Caudate nucleus (tissue), 63 donors: ENCODE measurements at places on chromosomes 7 and 10.
A peak's percentile ranks its signal among the peaks of the same experiment; 100 is the strongest.

GRCh38 chr10:118213436-118213835 lies 128.7 kb downstream of the FAM204A start:
- no peak for DNase-seq

GRCh38 chr10:23534326-23534725 lies 95.5 kb downstream of the OTUD1 start:
- DNase-seq = no peak

DNA sequence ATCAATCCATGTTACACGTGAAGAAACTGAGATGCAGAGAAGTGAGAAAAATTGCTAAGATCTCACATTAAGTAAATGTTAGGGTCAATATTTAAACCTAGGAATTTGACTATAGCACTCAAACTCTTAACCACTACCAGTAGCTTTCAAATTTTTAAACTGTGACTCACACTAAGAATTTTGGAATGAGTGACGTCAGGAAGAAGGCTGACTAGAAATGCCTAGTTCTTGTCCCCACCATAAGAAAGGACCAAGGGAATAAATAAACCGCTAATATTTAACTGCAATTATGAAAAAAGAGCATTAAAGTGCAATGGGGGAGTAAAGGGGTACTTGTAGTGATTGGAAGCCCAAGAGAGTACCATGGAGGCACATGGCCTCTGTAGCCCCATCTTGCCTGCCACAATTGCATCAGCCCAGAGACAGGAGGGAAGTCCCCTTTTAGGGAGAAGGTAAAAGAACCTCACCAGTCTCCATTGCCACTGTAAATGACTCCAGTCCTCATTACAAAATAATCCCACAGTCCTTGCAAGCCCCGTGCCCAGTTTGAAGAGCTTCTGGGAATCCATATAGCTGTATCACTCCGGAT lies 3.5 kb upstream of the AKR1B1 start:
- DNase-seq = no peak

GRCh38 chr7:115748123-115748738 lies 282.3 kb downstream of the TFEC start:
- DNase-seq = no peak

DNA sequence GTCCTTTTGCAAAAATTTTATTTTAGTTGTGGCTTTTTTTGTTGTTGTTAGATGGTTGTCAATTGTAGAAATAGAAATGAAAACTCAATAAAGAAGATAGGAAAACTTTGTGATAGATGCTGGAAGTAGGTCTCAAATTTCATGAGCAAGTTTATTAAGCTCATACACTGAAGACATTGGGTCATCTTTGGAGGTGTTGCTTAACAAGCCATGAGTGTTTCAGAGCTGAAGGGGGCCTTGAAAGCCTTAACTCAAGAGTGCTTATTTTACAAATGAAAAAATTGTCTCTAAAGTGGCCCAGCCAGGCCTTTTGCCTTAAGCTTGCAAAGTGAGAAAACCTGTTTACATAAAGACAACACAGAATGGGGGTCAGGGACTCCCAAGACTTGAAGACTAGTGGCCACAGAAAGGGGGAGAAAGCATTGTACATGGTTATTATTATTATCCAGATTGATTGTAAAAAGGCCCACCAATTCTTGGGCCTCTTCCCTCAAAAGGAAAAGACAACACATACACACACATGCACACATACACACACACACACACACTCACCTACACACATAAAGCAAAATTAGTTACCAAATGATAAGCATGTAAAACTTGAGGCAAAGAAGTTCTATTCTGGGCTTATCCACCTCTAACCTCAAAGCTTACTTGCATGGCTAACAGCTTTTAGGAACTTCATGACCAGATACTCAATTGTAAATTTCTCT lies 49.7 kb upstream of the GLCCI1 start:
- no peak for DNase-seq

DNA sequence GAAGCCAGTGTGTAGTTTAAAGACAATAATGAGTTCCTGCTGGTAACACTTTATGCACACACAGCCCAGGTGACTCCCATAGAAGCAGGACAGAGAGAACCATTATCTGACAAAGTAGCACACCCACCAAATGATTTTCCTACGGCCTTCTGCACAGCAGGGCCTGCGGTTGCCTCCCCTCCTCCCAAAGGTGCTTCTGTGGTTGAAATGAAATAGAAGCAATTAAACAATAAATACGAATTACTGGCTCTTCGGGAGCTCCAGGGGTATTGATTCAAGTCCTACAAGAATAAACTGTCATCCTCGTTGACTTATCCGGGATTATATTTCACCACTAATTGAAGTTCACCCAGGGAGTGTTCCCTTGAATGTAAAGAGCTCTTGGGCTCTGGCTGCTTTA lies 172.1 kb downstream of the ACTR3B start:
- DNase-seq = no peak

GRCh38 chr7:133409421-133409820 lies 156.5 kb downstream of the EXOC4 start:
- no peak for DNase-seq

- no peak for DNase-seq
These were observed 452.5 kb downstream of the PLXNA4 start for GRCh38 chr7:132123773-132124172.

DNA sequence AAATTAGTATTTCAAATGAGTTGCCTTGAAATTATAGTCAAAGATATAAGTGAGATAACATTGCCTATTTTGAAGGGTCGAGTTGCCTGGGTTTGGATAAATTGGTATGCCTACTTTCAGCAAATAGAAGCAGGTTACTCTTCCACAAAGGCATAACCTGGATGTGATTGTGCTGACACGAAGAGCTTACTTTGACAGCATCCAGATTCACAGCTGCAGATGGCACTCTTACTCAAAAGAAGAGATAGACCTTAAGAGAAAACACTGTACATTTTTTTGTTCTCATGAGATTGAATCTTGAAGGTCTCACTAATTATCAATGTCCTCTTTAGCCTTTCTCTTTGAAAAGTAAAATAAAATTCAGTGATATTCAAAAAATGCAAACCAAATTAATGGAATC lies 1338.7 kb downstream of the REEP3 start:
- DNase-seq = no peak

DNA sequence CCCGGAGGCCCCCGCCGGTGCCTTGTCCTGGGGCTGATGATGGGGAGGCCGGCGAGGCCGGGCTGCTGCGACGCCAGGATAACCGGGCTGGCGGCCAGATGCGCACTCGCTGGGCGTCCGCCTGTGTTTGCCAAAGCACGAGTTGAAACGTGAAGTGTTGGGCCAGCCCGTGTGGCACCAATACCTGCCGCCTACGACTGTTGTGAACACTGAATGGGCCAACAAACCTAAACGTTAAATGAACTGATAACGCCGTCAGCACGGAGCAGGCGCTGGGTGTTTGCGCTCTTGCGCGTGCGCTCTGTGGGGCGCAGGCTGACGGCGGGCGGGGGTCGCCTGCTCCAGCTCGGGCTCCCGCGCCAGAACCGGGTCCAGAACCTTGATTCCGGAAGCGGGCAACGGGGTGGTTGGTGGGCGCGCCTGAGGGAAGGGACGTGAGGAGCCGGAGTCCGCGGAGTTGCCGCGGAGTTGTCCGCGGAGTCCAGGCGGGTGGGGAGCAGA lies 658 bp downstream of the CYP2E1 start:
- DNase-seq = peak; percentile 34

DNA sequence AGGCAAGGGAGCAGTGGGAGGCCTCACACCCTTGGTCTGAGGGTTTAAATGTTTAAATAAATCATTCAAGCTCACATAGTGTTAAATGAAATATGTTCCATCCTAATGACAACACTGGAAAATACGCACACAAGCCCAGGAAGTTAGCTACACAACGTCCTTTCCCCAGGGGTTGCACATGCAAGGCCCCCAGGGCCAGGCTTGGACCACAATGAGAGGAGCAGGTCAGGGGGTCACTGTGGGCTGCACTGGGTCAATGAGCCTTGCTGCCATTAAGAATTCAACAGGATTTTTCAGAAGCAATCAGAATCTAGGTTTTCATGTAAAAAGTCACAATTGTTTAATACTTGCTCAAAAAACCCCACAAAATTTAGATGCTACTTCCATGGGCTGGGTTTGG lies 64.9 kb upstream of the ADCY1 start:
- no peak for DNase-seq

- DNase-seq = no peak
These were observed 93.5 kb downstream of the AKAP9 start for GRCh38 chr7:92034116-92034515.

DNA sequence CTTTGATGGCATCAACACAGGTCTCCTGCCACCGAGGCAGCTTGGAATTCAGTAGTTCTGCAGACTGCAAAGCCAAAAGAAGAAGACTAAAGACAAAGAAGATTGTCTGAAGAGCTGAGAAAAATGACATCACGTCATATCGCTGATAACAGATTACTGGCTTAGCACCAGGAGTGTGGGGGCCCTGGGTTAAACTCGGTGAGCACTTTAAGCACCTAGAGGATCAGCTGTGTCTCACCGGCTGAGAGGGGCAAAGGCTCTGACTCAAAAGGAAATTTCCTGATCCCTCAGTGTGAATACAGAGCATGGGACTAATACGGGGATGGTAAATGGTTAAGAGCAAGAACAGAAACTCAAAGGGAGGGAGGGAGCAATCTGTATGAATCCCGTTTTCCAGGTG lies 30.7 kb downstream of the BRI3 start:
- no peak for DNase-seq

GRCh38 chr7:101208794-101209193 lies 8.0 kb upstream of the MOGAT3 start:
- no peak for DNase-seq

DNA sequence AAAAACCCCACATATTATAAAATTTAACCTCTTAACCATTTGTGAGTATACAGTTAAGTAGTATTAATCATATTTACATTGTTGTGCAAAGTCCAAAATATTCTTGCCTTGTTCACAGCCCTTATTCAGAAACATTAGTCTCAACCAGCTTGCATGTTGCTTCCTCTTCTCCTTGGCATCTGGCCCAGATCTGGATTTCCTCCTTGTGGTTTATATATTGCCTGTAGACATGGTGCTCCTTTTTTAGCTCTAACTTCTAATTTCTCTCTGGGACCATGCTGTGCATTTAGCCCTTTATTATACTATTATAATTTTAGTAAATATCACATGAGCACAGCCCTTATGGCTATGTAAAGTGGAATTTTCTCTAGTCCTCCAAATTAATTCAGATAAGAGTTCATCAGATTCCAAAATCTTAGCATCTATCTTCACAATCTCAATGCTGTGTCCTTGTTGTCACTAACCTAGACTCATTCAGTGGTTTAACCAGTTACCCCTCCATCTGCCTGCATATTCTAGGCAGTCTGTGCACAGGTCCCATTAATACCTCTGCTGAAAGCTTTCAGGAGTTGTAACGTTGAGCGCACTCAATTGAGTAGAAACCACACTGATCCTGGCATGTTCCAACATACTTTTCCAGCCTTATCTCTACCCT lies 7.9 kb downstream of the CPED1 start:
- DNase-seq = no peak

DNA sequence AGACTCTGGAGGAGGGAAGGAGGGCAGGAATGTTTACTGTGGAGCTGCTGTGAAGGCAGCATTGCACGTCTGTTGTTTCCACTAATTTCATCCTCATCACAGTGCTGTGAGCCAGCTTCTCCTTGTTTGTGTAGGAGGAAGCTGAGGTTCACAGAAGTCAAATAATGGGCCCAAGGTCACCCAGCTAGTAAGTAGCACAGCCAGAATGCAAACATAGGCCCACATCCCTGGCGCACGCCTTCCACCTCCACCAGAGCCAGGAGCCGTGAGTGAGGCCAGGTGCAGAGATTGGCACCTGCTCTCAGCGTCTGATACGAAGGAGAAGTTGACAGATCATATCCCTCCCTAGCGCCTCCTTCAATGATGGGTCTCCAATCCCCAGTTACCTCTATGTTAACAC lies 93.6 kb downstream of the HTR5A start:
- DNase-seq = no peak

GRCh38 chr7:31074120-31074383 lies 21.9 kb downstream of the ADCYAP1R1 start:
- DNase-seq = no peak

GRCh38 chr7:45910855-45911254 lies 10.2 kb downstream of the IGFBP3 start:
- no peak for DNase-seq

GRCh38 chr10:69064762-69065328 lies 23.1 kb upstream of the SRGN start:
- DNase-seq = no peak

- DNase-seq = no peak
These were observed 558.9 kb upstream of the MGMT start for GRCh38 chr10:128908099-128908498.

GRCh38 chr7:25399000-25399750 lies 170.9 kb upstream of the NPVF start:
- no peak for DNase-seq

DNA sequence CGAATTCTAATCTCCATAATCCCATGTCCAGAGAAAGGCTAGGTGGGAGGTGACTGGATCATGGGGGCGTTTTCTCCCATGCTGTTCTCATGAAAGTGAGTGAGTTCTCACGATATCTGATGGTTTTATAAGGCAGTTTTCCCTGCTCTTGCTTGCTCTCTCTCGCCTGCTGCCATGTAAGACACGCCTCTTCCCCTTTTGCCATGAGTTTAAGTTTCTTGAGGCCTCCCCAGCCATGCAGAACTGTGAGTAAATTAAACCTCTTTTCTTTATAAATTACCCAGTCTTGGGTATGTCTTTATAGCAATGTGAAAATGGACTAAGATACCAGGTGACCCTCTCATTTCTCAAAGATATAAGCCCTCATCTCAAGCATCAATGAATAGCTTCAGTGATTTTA lies 1.1 kb upstream of the ACTA2 start:
- DNase-seq = no peak

DNA sequence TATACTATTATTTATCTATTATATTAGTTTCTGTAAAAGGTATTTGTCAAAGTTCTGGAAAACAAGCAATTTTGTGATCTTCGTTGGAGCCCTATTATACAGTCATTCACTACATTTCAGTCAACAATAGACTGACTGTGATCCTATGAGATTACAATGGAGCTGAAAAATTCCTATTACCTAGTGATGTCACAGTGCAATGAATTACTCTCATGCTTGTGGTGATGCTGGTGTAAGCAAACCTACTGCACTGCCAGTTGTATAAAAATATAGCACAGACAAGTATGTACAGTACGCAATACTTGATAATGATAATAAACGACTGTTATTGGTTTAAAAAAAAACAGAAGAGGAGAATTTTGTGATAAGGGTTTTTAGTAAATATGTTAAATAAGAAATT lies 21.4 kb downstream of the OR6V1 start:
- DNase-seq = no peak

GRCh38 chr7:98659756-98660155 lies 42.7 kb downstream of the NPTX2 start:
- DNase-seq = no peak

- DNase-seq = no peak
These were observed 237.3 kb upstream of the SLC26A5 start for GRCh38 chr7:103683348-103683747.

DNA sequence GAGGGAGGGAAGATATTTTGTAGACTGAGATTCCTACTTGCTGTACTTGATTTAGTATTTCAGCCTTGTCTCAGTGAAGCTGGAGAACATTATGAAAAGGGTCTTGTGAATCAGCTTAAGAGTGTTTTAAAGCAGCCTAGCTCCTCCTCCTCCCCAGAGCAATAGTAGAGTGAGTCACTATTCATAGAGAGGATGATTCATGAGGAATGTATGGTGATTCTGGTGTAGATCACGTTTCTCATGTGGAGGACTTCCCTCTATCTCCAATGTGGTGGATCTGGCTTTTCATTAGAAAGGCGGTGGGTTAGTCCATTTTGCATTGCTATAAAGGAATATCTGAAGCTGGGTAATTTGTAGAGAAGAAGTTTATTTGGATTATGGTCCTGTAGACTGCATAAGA lies 340.1 kb upstream of the CHRM2 start:
- no peak for DNase-seq
